HT-29 (cell line): ENCODE measurements at places on chromosomes 16 and 17. TPM values are rescaled to one million over a fixed set of nuclear protein-coding genes. Genes with fewer than 3 reads are reported as not detected.

DNA sequence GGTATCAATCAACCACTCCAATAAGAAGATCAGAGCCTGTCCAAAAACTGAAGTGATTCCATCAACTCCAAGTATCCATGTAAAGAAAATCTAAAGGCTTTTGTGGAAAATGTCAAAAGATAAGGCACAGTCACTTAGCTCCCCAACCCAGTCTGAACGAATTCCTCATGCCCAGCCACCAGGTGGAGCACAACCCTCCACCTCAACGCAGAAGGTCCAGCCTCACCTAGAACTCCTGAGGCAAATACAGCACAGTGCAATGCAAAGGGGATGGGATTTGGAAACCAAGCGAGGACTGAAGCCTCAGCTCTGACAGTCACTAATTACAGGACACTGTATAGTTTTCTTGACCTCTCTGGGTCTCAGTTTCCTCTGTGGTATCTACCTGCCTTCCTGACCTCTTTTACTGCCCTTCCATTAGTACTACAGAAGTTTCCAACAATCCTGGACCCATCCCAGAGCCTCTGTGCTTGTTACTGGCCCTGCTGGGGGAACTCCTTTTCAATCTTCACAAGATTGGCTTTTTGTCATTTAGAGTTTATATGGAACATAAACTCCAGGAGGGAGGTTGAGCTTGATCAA is 2.0 kb downstream of the NCBP3 start:
- DNase-seq, result peak; percentile 62

DNA sequence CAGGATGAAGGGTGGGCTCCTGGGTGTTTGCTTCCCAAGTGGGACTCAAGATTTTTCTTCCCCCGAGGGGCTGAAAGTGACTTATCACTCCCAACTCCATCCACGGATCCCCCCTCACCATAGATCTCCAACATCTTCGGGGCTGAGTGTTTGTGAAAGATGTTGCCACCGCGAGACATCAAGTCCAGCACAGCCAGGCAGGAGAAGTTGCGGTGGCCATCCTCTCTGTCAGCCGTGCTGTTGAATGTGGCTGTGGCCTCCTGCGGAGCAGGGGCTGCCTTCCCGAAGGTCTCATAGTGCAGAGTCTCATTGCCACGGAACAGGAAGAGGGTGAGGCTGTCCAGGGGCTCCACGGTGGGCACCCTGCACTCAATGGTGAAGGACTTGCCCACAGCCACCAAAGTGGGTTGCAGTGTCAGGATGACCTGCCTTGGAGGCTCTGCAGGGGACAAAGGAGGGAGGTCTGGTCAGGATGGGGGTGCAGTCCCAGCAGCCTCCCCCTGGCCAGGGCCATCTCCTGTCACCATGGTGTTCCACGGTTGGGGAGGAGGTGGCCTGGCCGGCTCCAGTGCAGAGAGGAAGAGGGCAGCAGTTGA is 5.5 kb downstream of the PRR29 start:
- DNase-seq, result no peak

IGFBP4 gene
- 62.5 and 69.6 TPM in 2 replicates for total RNA-seq

NACA2 gene
- total RNA-seq, result not detected in 2 replicates
